ENCODE measurements at places on chromosomes 6 and 20.
A peak's percentile ranks its signal among the peaks of the same experiment; 100 is the strongest.

- no peak for DNase-seq
Observed at GRCh38 chr6:1858859-1859258, 249.1 kb downstream of the FOXC1 start.

- peak; percentile 56 for DNase-seq
Observed at GRCh38 chr6:130982135-130982534, 80.9 kb downstream of the EPB41L2 start.

- no peak for DNase-seq
Observed at GRCh38 chr6:20271818-20272217, 59.5 kb upstream of the MBOAT1 start.

- DNase-seq: no peak
Observed at GRCh38 chr6:96844530-96844929, 7.3 kb upstream of the GPR63 start.

- DNase-seq: no peak
Observed at GRCh38 chr6:30890646-30891449, 6.5 kb downstream of the DDR1 start.

DNA sequence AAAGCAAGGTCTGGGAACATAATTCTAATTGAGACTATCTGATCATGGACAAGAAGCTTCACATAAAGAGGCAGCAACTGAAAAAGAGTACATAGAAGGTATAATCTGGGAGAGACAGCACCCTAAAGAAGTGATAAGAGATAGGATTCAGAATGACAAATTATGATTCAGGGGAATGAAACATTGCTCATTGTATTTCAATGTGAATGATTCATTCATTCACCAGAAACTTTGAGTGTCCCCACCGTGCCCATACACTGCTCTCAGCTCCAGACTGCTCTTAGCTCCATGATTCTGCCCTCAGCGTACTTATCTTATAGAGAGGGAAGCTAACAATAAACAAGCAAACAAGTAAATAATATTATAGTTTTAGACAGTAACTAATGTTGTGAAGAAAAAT is 329.3 kb upstream of the IRAK1BP1 start:
- DNase-seq: no peak

- no peak for DNase-seq
Observed at GRCh38 chr20:38523697-38524096, 51.1 kb downstream of the RALGAPB start.

DNA sequence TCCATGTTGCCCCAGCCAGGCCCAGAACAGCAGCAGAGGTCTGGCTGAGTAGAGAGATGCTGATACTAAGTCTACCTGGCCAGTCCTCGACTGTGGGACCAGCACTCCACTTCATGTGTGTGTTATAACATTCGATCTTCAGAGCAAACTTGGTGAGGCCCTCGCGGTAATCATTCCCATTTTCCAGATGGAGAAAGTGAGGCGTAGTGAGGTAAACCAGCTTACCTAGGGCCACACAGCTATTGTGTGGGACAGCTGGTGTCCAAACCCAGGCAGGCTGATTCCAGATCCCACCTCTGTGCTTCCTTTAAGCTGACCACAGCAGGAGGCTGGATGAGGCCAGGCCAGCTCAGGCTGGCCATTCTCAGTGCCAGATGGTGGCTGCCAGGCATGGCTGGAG is 47.7 kb upstream of the SLC32A1 start:
- DNase-seq: no peak

- DNase-seq: no peak
Observed at GRCh38 chr20:542777-543368, 717 bp downstream of the CSNK2A1 start.

DNA sequence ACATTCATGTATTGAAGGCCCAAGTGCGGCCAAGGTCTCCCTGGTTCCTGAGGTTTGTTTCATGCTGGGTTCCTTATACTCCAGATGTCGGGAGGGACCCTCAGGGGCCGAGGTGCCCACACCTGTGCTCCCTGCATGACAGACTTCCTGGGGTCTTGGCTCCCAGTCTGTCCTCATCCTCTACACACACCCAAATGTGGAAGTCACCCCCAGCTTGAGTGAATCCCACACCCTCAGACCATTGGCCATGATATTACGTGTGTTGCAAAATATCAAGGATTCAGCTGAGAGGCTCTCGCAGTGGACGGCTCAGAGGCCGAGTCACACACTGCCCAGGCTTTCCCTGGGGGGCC is 82.2 kb upstream of the DUSP22 start:
- DNase-seq: no peak

DNA sequence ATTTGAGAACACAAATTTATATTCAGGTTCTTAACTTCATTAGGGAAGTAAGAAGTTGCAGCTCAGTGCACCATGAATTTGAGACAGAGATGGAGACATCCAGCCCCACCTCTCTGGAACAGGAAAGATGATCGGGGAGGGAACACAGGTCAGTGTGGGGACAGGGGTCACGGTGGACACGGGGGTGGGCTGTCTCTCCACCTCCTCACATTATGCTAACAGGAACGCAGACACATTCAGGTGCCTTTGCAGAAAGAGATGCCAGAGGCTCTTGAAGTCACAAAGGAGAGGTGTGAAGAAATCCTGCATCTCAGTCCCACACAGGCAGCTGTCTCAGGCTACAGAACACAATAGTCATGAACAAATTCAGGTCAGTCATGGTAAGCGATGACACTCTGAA is 3.1 kb downstream of the HLA-C start:
- DNase-seq: no peak

DNA sequence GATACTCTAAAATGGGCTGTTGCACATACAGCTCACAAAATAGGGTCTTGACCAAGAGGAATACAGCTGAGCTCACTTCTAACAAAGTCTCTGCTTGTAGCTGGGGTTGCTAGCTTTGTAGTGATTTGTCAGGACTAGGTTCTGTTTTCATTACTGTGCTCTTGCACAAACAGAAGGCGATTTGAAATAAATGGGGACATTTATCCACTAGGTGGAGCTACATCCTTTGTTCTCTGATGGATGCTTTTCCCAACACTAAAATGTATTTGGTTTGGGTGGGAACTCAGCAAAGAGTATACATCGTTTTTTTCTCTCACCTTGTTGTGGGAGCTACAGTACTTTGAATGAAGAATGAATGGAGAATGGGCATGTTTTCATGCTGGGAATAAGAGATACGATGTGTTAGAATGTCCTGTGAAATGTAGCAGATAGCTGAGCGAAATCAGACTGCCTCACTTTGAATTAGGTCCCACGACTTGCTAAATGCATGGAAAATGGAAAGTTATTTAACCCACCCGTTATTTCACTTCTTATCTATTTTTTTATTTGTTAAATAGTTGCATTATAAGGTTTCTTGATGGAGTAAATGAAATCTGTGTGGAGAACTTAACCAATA is 494.7 kb upstream of the MAP3K7 start:
- DNase-seq: peak; percentile 81

DNA sequence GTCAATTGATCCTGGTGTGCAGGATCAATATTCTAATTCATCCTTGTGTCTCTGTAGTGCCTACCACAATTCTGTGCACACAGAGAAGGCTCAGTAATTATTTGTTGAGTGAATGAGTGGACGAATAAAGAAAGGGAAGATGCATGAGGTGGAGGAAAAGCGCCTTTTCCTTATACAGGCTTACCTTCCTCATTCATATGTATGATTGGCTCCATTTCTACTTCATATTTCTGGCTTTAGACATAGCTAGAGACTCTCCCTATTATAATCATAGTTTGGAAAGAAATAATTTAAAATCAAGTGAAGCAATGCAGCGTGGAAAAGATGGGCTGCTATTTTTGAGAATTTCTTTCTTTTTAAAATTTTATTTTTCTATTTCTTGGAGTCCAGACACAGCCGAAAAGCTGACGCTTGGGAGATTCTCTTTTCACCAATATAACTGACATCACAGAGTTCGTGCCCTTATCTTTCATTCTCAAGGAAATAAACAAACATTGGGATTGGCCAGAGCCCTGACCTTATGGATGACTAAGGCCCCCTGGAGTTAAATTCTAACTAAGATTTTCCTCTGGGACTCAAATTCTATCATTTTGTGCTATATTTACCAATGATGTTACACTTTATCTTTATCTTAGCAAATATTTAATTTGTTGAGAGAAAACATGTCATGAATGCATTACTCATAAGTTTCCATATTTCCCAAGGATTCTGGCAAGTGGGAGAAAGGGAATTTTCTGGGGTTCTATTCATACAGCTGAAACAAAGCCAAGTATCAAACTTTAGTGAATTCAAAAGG is 48.1 kb downstream of the PRL start:
- peak; percentile 41 for DNase-seq

- DNase-seq: no peak
Observed at GRCh38 chr6:2960935-2961334, 10.4 kb downstream of the SERPINB6 start.

DNA sequence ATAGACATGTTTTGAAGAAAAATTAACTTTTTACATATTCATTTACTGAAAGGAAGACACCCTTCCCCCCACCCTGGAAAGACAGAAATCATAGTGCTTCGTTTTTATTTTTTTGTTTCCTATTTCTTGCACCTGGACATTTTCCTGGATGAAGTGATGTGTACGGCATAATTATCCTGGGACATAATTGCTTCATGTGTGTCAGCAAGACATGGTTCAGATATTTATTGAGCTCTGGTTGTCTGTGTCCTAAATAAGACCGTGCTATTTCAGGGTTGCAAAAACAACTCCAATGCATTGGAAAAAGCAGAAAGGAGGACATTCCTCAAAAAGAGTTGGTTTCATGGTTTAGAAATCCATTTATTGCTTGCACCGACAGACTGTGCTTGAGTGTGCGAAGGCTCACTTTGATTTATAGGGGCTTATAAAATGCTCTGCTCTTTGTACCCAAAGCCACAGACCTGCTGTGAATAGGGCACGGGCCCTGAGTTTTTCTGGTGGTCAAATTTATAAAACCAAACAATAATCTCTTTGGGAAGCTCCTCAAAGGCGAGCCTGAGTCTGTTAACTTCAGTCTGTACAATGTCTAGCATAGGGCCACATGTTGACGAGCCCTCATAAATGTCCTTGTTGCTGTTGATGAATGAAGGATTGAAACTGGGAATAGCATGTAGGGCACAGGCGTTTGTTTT is 179.5 kb downstream of the SOX4 start:
- no peak for DNase-seq

Measured in muscle of arm (tissue), 14 donors.